Esophagus squamous epithelium (tissue), 5 donors: ENCODE measurements at places on chromosomes 2 and 18. TPM values are rescaled to one million over a fixed set of nuclear protein-coding genes. Genes with fewer than 3 reads are reported as not detected.

C2orf15 gene
- total RNA-seq, result 0.97 TPM

ACVR1 gene
- total RNA-seq, result 18.7 TPM

TEX44 gene
- total RNA-seq, result not detected

DCDC2C gene
- total RNA-seq, result not detected

GEN1 gene
- 23.4 TPM for total RNA-seq

EXOC6B gene
- total RNA-seq, result 21.0 TPM

EN1 gene
- not detected for total RNA-seq

GRCh38 chr2:21371499-21372003, 247.8 kb downstream of the TDRD15 start:
- H3K27me3 ChIP-seq, result no peaks in the 10 kb centered on the region
- no peak for DNase-seq
- H3K4me1 ChIP-seq, result no peaks in the 10 kb centered on the region
- no peaks in the 10 kb centered on the region for H3K36me3 ChIP-seq

- H3K4me1 ChIP-seq, result peaks cover 7% of the 10 kb centered on the region
- DNase-seq, result no peak
- H3K27ac ChIP-seq, result no peak overlapping the region
- H3K36me3 ChIP-seq, result no peaks in the 10 kb centered on the region
- no peaks in the 10 kb centered on the region for H3K27me3 ChIP-seq
These were observed 14.2 kb downstream of the TNFRSF11A start for GRCh38 chr18:62339106-62339988.

DNA sequence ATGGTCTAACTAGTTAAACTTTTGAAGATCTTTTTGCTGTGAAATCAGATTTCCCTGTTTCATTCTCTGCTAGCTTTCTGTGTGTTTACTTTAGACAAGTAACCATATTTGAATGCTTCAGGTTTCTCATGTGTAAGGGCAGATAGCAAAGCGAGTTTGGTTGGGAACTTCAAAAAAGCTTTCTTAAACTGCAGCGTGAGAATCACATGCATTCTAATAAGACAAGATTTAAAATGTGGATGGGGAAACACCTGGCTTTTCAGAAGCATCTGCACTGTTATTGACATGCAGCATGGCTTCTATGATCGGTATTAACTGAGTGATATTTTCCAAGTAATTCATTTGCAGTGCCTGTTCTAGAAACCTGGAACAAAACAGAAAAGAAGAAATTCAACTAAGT, 119.3 kb downstream of the ABCA12 start:
- no peak for DNase-seq
- H3K4me1 ChIP-seq, result no peaks in the 10 kb centered on the region
- H3K36me3 ChIP-seq, result no peaks in the 10 kb centered on the region
- no peak overlapping the region for H3K4me3 ChIP-seq
- H3K27me3 ChIP-seq, result no peaks in the 10 kb centered on the region

DNA sequence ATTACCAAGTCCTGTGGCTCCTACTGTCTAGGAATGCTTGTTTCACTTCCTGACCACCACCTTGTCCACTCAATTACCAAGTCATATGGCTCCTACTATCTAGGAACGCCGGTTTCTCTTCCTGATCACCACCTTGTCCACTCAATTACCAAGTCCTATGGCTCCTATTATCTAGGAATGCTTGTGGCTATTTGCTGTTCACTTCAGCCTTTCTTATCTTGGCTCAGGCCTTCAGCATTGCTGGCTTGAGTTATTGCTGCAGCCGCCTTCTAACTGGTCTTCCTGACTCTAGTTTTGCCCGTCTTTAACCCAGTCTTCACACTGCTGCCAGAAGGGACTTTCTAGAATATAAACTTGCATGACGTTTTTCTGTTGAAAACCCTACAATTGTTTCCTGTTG, 82.5 kb upstream of the GAREM1 start:
- H3K36me3 ChIP-seq, result no peaks in the 10 kb centered on the region
- H3K27me3 ChIP-seq, result no peaks in the 10 kb centered on the region
- peaks cover 6% of the 10 kb centered on the region for H3K4me1 ChIP-seq
- DNase-seq, result no peak
- no peak overlapping the region for H3K27ac ChIP-seq
- no peak overlapping the region for H3K4me3 ChIP-seq

DNA sequence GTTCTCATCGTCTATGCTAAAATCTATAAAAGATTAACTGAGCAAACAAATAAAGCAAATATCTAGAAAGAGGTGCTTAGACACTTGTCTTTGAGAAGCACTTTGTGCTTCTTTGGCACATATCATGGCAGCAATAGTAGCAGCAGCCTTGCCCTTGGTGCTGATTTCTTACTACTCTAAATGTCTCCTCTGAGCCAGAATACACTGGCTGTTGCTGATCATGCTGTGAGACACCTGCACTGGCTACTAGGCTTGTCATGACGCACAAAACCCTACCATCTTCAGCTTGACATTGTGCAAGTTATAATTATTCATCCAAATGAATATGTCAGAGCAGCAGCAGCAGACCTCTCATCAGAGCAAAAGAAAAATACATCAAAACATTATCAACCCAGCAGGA, 46.7 kb downstream of the FANCL start:
- no peaks in the 10 kb centered on the region for H3K27me3 ChIP-seq
- H3K27ac ChIP-seq, result no peak overlapping the region
- H3K4me1 ChIP-seq, result no peaks in the 10 kb centered on the region
- H3K36me3 ChIP-seq, result peaks cover 23% of the 10 kb centered on the region
- no peak overlapping the region for H3K4me3 ChIP-seq

- no peak for DNase-seq
- H3K27ac ChIP-seq, result no peak overlapping the region
- peaks cover 8% of the 10 kb centered on the region for H3K4me1 ChIP-seq
- no peak overlapping the region for H3K4me3 ChIP-seq
- H3K27me3 ChIP-seq, result no peaks in the 10 kb centered on the region
- no peaks in the 10 kb centered on the region for H3K36me3 ChIP-seq
These were observed 125.7 kb downstream of the RBMS1 start for GRCh38 chr2:160367887-160368286.

GRCh38 chr2:12284487-12284886, 432.2 kb upstream of the TRIB2 start:
- peaks cover 20% of the 10 kb centered on the region for H3K4me1 ChIP-seq
- H3K27me3 ChIP-seq, result no peaks in the 10 kb centered on the region
- no peak overlapping the region for H3K4me3 ChIP-seq

DNA sequence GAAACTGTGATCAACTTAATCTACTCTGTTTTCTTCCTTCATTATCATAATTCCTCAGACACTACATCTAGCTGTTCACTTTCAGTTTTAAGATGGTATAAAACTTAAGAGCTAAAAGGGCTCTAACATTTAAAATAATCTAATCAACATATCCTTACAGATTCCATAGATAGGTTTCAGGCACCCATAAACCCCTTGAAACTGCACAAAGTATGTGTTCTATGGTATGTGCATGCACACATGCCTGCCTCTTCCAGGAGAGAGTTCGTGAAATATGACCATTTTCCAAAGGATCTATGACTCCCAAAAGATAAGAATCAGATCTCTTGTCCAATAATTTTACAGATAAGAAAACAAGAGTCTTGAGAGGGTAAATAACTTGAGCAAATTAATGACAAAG, 59.4 kb downstream of the CUL3 start:
- H3K4me3 ChIP-seq, result no peak overlapping the region
- peaks cover 17% of the 10 kb centered on the region for H3K4me1 ChIP-seq
- no peaks in the 10 kb centered on the region for H3K27me3 ChIP-seq
- no peak for DNase-seq

DNA sequence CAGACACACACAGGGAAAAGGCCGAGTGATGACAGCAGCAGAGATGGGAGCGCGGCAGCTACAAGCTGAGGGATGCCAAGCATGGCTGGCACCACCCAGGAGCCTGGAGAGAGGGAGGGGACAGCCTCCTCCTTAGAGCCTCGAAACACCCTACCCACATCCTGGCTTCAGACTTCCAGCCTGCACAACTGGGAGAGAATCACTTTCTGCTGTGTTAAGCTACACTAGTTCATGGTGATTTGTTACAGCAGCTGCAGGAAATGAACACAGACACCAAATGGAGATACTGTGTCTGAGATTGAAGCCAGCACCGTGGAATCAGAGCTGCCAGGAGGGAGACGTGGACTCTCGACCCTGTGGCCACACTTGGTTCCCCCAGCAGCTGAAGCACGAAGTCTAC, 27.5 kb upstream of the FOSL2 start:
- H3K4me1 ChIP-seq, result peaks cover 62% of the 10 kb centered on the region
- DNase-seq, result no peak
- no peak overlapping the region for H3K4me3 ChIP-seq
- no peak overlapping the region for H3K27ac ChIP-seq
- H3K27me3 ChIP-seq, result no peaks in the 10 kb centered on the region
